ENCODE measurements at places on chromosomes 16 and 17.

DNA sequence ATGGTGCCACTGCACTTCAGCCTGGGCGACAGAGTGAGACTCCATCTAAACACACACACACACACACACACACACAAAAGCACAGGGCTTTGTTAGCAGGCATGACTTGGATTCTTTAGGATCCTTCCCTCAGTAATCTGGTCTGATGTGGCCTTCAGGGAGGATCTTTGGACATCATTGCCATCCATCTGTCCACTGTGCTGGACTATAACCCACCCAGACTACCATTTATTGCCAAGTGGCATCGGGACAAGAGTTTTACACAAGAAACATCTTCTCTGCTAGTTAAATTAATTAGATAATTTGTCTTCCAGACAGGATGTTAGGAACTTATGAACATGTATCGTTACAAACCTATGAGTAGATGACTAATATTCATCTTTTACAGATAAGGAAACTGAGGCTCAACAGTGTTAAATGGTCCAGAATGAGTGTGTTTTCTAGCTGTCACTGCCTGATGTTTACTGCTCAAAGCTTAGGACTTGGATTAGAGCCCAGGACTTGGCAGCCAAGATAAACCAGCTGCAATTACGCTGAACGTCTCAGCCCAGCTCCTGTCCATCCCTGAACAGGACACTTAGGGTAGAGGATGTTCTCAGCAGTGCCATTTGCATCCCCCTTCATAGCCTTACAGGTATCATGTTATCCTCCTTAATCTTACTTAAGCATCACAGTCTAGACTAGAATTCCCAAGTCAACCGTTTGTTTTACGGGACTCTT is 285.8 kb downstream of the WWOX start:
- DNase-seq, result no peak

DNA sequence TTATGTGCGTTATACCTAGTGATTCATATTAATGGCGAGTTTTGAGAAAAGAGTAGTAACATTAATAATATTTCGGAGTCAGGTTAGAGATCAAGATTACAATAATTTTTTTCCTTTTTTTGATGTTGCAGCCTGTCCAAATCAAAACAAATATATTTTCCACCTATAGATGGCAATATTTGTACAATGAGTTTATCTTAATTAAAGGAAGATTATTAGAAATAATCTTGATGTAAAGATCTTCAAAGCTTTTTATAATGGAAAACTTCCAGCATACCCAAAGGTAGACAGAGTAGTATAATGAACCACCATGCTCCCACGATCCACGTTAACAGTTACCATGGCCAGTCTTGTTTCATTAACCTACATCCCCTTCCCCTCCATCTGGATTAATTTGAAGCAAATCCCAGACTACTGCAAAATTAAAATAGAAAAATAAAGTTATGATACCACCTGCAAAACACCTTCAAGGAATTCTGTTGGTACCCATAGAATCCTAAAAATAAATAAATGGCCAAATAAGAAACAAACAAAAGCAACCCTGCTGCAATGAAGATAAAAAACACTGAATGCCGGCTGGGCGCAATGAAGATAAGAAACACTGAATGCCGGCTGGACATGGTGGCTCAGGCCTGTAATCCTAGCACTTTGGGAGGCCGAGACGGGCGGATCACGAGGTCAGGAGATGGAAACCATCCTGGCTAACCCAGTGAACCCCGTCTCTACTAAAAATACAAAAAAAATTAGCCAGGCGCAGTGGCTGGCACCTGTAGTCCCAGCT is 46.5 kb upstream of the GINS3 start:
- no peak for DNase-seq

DNA sequence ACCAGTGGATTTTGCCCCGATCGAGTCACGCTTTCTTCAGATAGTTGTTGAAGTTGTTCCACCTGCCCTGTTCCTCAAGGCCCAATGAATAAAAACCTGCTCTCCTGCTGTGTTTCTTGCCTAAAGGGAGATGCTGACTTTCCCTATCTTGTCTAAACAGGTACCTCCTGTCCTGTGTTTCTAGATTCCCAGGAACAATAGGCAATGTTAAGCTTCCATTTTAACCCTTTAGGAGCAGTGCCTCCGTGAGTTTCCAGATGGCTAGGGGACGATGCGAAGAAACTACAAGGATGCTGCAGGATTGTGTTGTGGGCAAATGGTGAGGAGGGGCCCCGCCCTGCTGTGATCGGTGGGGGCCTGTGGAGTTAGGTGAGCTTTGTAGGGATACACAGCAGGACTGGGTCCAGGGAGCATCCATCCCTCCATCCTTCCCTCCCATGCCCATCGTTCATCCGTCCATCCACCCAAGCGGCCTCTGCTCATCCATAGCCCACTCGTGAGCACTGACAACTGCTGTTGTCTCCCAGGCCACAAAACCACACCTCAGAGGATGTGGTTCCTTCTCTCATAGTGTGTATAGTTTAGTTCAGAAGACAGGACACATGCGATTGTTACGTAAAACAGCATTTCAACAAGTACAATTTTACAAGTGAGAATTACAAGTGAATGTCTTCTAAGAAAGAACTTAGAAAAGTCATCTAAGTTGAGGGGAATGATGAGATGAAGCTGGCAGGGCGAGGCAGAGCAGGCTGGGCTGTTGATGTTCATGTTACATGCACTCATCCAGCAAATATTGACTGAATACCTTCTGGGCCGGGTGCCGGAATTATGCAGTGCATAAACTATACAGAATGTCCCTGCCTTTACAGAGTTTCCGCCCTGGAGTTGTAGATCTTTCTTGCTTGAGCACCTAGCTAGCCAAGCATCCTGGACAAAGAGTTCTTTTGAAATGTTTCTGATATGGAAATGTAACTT is 5.2 kb downstream of the ARSG start:
- DNase-seq, result no peak

DNA sequence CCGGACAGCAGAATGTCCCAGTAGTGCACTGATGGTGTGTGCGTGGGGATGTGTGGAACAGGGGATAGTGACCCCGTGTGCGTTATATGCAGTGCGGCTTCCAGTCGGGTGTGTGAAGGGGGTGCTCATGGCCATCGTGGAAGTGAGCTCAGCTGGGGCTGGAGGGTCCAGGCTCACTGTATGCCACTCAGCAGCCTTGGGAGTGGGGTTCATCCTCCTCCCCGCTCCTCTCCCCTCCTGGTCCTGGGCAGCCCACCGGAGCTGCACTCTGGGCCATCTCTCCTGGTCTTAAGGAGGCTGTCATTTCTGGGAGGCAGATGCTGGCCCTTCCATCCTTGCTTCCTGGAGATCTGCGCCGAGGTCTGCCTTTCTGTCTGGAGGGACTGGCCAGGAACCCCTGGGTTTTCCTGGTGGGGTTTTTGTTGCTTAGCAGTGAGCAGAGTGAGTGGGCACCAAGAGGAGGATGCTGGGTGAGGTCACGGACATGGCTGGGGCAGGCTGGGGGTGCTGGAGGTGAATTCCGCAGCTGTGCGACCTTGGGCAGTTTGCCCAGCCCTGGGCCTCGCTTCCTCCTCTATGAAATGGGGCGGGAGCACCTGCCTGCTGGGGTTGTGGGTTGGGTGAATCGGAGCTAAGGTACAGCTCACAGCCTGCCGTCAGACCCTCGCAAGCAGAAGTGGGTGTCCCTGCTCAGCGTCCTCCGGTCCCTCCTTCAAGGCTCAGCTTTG is 164.1 kb downstream of the SEC14L1 start:
- no peak for DNase-seq

- no peak for DNase-seq
These were observed 6.6 kb upstream of the SETD6 start for GRCh38 chr16:58508671-58509251.

DNA sequence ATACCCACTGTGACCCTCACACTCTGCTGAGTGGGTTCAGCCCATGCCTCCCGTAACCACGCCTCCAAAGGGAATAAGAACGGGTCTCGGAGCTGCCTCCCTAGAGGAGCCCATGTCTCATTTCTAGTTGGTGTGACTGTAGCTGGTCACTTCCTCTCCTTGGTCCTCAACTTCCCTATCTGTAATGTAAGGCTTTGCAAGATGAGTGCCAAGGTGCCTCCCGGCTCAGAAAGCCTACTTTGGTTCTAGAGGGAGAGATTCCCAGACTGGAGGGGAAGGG is 20.8 kb downstream of the C16orf74 start:
- DNase-seq, result no peak

DNA sequence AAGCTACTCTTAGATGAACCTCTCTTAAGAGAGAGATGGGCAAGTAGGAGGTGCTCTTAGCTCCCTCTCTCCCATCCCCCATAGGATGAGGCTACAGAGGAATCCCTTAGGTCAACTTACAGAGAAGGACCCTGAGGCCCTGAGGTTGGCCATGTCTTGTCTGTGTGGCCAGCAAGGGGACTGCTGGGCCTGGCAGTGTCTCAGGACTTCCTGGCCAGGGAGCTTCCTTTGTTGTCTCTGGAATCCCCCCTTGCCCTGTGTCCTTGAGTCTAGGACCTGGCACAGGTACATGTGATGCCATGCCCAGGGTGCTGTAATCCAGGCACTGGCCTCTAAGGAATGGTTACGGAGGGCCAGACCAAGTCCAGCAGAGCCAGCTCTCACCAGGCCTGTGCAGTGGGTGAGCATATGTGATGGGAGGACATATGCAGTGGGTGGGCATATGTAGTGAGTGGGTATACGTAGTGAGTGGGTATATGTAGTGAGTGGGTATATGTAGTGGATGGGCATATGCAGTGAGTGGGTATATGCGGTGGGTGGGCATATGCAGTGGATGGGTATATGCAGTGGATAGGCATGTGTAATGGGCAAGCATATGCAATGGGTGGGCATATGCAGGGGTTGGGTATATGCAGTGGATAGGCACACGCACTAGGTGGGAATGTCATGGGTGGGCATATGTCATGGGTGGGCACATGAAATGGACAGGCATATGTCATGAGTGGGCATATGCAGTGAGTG is 20.3 kb upstream of the PECAM1 start:
- no peak for DNase-seq

GRCh38 chr16:14609716-14610115 is 20.3 kb downstream of the PARN start:
- DNase-seq, result no peak

DNA sequence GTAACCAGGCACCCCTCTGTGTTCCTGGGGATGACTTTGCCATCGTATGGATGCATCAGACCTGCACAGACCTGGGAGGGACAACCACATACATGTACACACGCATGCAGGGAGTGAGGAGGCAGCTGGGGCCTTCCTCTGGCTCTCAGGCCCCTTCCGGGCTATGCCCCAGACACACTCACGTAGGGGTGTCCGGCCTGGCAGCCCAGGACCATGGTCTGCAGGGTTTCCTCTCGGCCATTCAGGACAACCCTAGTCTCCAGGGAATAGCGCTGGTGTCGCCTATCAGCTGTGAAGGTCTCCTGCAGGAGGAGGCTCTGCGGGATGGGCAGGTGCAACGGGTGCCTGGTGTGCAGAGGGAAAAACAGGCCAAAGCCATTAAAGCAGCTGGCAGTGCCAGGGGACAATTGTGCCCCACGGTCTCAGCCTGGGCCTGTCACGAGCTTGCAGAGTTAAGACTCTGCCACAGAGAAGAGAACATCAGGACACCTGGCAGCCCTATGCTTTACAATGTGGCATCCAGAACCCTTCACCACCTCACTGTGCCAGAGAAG is 101.4 kb downstream of the RMI2 start:
- DNase-seq, result no peak

DNA sequence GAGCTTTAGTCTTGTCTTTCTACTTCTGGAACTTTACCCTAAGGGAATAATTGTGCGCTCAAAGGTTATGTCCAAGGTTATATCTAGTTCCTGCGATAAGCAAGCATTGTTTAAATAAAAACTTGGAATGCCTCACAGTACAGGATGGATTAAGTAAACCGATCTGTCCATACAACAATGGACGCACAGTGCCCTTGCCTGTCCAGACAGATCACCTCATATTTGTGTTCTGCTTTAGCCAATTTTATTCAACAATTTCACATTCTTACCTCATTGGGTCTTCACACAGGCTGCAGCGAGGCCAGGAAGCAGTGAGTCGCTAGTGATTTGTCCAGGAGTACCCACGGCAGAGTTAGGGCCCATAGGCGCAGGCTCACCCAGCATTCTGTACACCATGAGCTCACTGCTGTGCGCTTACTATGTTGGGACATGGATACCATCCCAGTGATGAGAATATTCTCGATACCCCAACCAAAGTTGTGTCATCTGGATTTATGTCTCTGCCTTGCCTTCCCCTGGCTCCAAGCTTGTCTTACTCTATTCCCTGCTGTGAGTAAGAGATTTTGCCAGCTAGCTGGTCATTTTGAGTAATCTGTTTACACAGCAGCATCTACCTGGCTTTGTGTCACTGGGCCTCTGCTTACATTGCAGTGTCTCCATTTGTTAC is 39.8 kb downstream of the USP43 start:
- no peak for DNase-seq

Data from activated naive CD8-positive, alpha-beta T cell treated with anti-CD3 and anti-CD28 coated beads, Interleukin-2, amount 50 U/mL, for 16 hours (primary cell).